Stimulated activated CD8-positive, alpha-beta memory T cell treated with anti-CD3 and anti-CD28 coated beads, Interleukin-7, amount 100 ng/mL, for 48 hours (primary cell): ENCODE measurements at places on chromosomes 11 and 22.

GRCh38 chr11:3000032-3000961, 8.2 kb upstream of the NAP1L4 start:
- no peak for DNase-seq

GRCh38 chr22:23117891-23118646, 23.7 kb downstream of the RSPH14 start:
- no peak for DNase-seq

DNA sequence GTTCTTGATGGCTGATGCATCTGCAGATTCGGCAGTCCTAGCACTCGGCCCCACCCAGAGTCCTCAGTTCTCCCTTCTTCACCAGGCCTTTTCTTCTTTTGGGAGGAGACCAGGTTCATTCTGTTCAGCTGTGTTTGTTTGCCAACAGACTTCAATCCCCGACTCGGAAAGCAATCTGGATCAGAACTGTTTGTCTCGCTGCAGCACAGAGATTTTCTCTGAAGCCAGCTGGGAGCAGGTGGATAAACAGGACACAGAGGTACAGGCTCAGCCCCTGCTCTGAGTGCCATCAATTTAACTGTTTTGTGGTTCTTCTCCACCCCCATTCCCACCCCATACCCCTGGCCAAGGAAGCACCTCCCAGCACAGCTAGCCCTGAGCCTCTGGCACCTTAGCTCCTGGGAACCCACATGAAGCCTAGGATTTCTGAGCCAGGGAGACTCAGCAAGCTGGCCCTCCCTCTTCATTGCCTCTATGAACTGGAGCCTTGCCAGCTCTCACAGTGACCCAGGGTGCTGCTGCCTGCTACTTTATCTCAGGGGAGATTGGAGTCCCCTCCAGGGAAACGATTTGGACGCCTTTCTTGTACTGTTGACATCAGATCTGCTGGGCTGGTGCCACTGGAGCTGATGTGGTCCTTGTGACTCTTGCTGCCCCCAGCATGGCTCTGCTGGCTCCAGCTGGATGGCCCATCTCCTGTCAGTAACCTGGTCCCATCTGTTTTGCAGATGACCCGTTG, 58.2 kb upstream of the HORMAD2 start:
- DNase-seq, result no peak

GRCh38 chr11:44775366-44775984, 48.7 kb downstream of the TSPAN18 start:
- DNase-seq, result peak; percentile 17

DNA sequence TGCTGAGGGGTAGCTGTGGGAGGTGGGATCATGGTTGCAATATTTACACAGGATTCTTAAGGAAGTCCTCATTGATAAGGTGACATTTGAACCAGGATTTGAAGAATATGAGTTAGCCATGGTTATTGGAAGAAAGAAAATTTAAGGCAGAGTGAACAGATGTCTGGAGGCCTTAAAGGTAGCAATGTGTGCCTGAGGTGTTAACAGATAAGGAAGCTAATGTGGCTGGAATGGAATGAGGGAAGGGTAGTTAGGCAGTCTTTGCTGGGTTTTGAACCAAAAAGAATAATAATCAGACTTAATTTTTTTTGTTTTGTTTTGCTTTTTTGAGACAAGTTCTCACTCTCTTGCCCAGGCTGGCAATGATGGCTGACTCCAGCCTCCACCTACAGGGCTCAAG, 9.7 kb upstream of the DEPDC7 start:
- no peak for DNase-seq

GRCh38 chr22:35950262-35950661, 78.4 kb downstream of the RBFOX2 start:
- no peak for DNase-seq

- DNase-seq, result no peak
These were observed 162.6 kb upstream of the CCDC179 start for GRCh38 chr11:23022854-23023253.

DNA sequence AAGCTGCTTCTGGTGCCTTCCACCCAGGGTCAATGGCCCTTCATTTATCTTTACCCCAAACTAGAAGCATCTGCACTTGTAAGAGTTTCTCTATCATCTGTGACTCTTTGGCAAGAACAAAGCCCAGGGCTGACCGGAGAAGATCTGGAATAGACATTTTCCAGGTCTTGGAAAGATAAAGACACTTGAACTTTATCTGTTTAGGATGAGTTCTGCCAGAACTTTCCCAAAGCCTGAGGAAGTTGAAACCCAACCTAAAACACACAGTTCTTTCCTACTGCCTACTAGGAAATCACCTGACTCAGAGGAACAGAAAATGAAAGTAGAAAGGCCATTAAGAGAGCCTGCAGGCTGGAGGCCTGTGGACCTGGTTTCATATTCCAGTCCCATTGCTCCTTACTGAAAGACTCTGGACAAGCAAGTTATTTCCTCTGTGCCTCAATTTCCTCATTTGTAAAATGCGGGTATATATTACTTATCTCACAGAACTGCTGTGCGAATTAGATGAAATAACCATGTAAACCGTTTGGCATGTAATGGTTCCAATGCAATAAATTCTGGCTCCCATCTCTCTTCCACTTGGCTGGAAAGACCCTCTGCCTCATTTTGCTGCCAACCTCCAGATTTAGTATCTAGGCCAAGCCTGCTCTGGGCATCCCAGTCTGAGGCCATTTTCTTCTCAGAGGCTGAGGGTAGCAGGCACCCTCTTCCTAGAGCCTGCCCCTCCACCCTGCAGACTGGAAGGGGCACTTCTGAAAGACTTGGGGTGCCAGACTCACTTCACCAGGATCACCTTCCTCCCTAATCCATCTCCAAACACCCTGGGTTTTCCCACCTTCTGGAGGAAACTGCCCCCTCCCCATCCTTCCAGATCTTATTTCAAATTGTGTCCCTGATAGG, 1.2 kb downstream of the UBE2L6 start:
- no peak for DNase-seq

GRCh38 chr11:119347242-119347641, 737 bp upstream of the MFRP start:
- no peak for DNase-seq

DNA sequence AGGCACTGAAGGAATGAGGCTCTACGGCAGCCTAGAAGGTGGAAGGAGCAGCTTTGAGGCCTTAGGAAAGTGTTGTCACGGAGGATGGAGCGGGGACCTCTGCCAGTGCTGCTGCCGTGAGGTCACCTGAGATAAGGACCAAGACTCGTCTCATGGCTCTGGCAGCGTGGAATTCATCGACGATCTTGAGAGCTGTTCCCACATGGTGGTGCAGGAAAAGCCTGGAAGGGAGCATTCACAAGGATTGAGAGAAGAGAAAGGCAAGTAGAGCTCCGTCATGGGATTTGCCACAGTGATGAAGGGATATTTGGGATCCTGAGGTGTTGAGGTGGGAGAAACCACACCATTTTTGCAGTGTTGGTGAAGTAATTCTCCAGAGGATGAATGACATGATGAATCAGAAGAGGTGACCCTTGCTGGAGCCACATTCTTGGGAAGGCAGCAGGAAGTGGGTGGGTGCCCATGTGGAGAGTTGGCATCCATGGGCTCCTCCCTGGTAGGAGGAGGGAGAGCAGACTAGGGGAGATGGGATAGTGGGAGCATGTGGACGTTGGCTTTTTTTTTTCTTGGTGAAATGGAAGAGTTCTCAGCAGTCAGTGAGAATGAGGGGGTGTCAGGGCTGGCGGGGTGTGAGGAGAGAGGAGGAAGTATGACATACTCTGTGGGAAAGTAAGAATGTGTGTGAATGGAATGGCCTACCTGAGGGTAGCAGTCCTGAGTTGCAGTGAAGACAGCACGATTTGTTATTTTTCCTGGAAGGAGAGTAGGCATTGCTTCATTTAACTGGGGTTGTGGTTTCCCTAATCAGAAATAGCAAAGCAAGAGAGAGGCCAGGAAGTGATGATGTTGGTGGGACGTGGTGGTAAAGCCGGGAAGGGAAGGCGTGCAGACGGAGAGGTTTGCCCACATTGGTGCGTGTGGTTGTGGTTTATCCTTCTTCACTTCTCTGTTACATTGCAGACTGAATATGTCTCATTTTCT, 11.1 kb downstream of the PPP6R3 start:
- peak; percentile 68 for DNase-seq

- no peak for DNase-seq
These were observed 100.3 kb upstream of the AKIP1 start for GRCh38 chr11:8810540-8811301.

- no peak for DNase-seq
These were observed 186.9 kb upstream of the NAV2 start for GRCh38 chr11:19525714-19526113.

- no peak for DNase-seq
These were observed 560.4 kb downstream of the TBC1D22A start for GRCh38 chr22:47322854-47323253.

- DNase-seq, result no peak
These were observed 21.7 kb downstream of the TENM4 start for GRCh38 chr11:79419120-79419519.
